Fibroblast of mammary gland (primary cell): ENCODE measurements at places on chromosomes 7 and 10.

DNA sequence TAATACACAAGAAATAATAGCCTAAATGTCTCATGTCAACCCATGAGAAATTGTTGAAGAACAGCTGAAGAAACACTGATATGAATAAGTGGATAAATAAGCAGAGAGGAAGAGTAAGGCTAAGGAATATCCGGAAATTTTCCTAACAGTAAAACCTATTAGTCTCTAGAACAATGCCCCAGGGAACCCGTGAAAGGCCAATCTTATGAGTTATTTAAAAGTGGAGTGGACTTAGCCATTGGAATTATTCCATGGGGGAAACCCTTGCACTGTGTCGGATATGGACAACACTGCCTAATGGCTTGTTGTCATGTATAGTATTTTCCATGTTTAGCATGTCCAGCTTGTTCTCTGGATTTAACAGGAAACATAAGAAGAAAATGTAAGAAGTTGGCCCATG, 217.2 kb upstream of the PLXNA4 start:
- no peak for DNase-seq

GRCh38 chr10:6601246-6601805, 21.2 kb upstream of the PRKCQ start:
- no peak for DNase-seq

GRCh38 chr10:99548041-99548530, 15.3 kb downstream of the NKX2-3 start:
- DNase-seq = peak; percentile 31

- DNase-seq = peak; percentile 83
These were observed 379.1 kb upstream of the GALNT17 start for GRCh38 chr7:70752794-70753241.

- DNase-seq = no peak
These were observed 159.3 kb upstream of the CNTNAP2 start for GRCh38 chr7:145957160-145957890.
